Mesenteric fat pad (tissue), 1 donor: ENCODE measurements at places on chromosomes 1 and 21. TPM values are rescaled to one million over a fixed set of nuclear protein-coding genes. Genes with fewer than 3 reads are reported as not detected.

DNA sequence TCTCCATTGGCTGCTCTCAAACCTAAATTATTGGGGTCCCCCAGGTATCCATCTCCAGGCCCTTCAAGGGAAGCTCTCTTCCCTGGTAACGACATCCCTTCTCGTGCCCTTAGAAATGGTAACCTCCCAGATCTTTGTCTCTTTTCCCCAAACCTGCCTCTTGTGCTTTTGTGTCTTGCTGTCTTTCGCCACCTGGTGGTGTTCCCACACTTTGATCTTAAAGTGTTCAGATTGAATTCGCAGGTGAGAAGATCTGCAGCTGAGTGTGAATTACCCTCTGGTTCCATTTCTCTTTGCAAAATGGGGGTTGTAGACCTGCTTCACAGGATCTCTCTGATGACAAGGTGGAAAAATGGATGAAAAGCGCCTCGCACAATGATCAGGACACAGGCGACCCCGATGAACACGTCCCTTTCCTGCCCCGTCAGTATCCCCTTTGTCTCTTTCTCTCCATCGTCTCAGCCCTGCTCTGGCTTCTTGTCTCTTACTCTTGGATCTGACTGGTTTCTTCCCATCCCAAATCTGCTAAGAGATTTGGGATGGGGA lies 53.1 kb downstream of the DOP1B start:
- no peak for DNase-seq

GRCh38 chr1:162548170-162548569 lies 13.4 kb upstream of the UAP1 start:
- no peak for DNase-seq

GRCh38 chr1:3776231-3776961 lies 3.8 kb downstream of the SMIM1 start:
- DNase-seq, result no peak

DNA sequence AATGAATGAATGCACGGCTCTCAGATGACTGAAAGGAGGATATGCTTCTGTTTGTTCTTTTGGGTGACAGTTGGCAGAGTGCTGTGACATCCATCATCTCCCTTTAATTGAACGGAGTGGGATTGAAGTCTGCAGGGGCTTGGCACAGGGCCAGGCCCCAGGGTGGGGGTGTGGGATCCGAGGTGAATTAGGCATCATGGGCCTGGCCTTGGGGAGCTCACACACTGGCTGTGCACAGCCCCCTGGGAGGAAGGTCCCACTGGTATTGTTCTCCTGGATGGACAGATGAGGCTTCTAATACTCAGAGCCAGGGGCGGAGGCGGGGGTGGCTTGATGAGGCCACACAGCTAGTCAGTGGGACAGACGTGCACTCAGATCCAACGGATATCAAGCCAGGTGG lies 19.3 kb downstream of the EPHB2 start:
- DNase-seq, result no peak

DNA sequence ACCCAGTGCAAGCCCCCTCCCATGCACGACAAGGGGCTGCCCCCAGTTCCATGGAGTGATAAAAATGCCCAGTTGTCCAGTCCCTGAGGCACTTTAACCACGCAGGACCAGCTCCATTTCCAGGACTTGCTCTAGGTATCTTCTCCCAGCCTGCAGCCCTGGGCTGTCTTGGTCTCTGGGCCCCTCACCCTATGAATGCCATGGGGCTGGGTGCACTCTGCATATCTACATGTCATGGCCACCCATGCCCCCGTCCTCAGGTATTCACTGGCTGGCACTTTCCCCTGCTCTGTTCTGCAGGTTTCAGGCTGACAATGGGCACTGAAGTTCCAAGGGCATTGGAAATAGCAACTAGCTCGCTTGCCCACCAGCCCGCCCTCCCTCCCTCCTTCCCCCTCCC lies 19.6 kb upstream of the C1orf174 start:
- no peak for DNase-seq

DNA sequence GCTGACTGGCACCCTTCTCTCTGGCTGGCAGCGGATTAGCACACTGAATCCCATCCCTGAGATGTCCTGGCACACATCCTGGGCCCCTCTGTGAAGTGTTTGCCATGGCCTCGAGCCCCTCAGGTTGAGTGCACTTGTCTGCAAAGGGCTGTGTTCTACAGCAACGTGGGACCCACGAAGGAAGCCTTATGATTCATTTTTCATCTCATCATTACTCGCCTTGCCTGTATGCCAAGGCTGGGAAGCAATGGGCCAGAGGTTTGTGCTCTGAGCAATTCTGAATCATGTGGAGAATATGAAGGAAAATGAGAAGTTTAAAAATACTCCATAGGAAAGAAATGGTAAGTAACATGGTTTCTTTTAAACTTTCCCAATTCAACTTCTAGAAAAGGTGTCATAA lies 124.8 kb upstream of the LMO4 start:
- no peak for DNase-seq

GRCh38 chr1:116706123-116706522 lies 38.6 kb upstream of the IGSF3 start:
- no peak for DNase-seq

DNA sequence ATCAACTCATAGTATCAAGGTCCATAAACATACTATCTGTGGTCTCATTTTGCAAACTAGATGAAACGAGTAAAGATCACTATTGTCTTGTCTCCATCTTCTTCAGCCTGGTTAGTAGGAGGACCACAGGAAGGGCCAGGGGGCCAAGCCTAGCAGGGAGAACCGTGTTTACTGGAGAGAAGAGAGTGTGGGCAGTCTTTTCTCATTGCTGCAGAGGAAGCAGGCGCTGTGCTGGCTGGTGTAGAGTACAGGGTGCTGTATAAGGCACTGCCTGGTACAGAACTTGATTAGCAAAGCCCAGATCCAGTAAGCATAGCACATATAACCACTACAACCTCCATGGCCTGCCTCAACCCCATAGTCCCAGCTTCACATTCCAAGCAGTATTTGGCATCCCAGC lies 10.0 kb upstream of the B4GALT3 start:
- no peak for DNase-seq

GRCh38 chr1:147243228-147243685 lies 773 bp downstream of the CHD1L start:
- DNase-seq, result no peak

DNA sequence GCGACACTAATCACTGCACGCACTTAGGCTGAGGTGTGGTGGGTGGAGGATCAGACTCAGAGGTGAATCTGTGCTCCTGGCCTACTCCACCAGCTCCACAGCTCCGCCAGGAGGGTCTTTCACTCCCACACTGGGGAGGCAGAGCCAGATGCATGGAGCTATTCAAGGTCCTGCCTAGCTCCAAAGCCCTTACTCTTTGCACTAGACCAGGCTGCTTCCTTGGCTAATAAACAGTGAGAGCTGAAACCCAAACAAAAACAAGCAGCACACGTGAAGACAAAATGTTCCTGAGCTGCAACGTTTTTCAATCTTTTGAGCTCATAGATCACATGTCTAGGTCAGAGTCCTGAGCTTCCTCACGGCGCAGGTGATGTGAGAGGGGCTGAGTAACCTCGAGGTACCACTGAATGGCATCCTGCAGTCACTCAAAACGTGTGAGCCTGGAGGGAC lies 19.2 kb downstream of the CAPZB start:
- no peak for DNase-seq

DNA sequence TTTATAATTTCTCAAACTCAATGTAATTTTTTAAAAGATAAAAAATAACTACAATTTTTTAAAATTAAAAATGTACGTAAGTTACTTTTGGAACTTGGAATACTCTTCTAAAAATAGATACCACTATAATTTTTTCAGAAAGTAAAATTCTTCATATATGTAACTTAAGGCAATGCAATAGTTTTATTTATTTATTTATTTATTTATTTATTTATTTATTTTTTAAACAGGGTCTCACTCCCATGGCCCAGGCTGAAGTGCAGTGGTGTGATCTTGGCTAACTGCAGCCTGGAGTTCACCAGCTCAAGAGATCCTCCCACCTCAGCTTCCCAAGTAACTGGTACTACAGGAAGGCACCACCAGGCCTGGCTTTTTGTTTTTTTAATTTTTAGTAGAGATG lies 3.1 kb upstream of the KRTAP23-1 start:
- DNase-seq, result no peak

The TMPRSS15 gene
- total RNA-seq, result 0.45 TPM

The CLIC6 gene
- 9.9 TPM for total RNA-seq
